Stimulated activated CD4-positive, alpha-beta T cell treated with anti-CD3 and anti-CD28 coated beads, Interleukin-2, amount 100 ng/mL, for 24 hours (primary cell): ENCODE measurements at places on chromosomes 7 and 10.
A peak's percentile ranks its signal among the peaks of the same experiment; 100 is the strongest.

DNA sequence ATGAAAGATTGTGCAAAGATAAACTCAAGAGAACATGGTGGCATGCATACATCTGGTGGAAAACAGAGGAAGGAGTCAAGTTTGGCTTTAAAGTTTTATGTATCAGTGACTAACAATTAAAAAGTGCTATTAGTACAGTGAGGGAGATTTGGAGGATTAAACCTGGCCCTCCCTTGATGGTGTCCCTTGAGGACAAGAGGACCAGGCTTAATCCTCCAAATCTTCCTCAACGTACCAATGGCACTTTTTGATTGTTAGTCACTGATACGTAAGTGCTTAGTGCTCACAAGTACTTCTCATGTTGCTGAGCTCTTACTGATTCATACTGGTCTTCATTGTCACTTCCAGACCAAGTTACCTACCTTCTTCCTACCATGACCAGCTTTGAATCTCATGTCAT is 47.2 kb upstream of the SEMA3E start:
- DNase-seq, result no peak

- DNase-seq, result no peak
Observed at GRCh38 chr7:120740348-120740747, 117.6 kb downstream of the TSPAN12 start.

DNA sequence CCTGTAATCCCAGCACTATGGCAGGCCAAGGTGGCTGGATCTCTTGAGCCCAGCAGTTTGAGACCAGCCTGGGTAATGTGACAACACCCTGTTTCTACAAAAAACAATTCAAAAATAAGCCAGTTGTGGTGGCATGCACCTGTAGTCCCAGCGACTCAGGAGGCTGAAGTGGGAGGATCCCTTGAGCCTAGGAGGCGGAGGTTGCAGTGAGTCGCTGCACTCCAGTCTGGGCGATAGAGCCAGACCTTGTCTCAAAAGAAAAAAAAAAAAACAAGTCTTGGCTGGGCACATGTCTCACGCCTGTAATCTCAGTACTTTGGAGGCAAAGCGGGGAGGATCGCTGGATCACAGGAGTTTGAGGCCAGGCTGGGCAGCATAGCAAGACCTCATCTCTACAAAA is 74.6 kb upstream of the PDSS1 start:
- no peak for DNase-seq

DNA sequence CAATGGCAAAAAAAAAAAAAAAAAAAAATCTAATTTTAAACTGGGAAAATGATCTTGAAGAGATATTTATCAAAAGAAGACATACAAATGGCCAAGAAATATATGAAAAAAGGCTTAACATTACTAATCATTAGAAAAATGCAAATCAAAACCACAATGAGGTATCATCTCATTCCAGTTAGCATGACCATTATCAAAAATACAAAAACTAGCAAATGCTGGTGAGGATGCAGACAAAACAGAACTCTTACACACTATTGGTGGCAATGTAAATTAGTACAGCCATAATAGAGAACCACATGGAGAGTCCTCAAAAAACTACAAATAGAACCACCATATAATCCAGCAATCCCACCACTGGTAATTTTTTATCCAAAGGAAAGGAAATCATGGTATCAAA is 489.6 kb downstream of the TNS3 start:
- DNase-seq, result no peak

- DNase-seq, result peak; percentile 40
Observed at GRCh38 chr7:100091411-100092181, 2.8 kb downstream of the COPS6 start.

GRCh38 chr10:98029149-98030092 is 1.0 kb downstream of the CRTAC1 start:
- DNase-seq, result no peak
